ENCODE measurements at places on chromosomes 3 and 15.
A peak's percentile ranks its signal among the peaks of the same experiment; 100 is the strongest.

DNA sequence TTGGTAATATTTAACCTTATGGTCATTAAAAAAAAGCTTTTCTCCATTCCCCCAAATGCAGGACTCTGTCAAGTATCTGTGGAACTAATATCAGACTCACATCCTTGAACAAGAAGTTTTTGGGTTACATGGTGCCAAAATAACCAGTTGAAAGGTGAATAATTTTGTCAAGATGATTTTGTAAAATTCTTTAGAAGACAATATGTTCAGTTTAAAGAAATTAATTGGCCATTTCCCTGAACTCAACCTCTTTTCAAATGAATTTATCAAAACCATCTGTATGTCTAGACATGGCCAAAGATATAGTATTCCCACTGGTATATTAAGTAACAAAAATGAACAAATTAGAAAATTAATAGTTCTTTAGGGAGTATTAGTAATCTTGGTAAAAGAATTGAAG, 280.5 kb downstream of the MBNL1 start:
- no peak overlapping the region for H3K27ac ChIP-seq
- H3K4me3 ChIP-seq, result no peak overlapping the region
- H3K36me3 ChIP-seq, result no peaks in the 10 kb centered on the region
- DNase-seq, result no peak

DNA sequence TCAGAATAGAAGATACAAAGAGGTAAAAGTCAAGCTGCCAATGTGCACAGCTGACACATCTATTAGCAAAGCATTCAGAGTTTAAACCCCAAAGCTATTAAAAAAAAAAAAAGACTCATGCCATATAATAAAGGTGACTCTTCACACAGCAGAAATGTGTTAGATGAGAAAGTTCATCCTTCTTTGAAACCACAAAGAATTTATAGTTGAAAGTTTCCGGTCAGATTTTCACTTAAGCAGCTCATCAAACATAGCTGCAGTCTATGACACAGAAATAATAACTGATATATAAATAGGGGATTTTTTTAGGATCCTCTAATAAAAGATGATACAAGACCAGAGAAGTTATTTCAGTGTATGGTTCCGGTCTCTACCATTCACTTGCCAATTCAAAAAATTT, 76.6 kb downstream of the WWTR1 start:
- H3K36me3 ChIP-seq, result no peaks in the 10 kb centered on the region
- no peak for DNase-seq
- peaks cover 31% of the 10 kb centered on the region for H3K4me1 ChIP-seq
- no peak overlapping the region for H3K4me3 ChIP-seq

DNA sequence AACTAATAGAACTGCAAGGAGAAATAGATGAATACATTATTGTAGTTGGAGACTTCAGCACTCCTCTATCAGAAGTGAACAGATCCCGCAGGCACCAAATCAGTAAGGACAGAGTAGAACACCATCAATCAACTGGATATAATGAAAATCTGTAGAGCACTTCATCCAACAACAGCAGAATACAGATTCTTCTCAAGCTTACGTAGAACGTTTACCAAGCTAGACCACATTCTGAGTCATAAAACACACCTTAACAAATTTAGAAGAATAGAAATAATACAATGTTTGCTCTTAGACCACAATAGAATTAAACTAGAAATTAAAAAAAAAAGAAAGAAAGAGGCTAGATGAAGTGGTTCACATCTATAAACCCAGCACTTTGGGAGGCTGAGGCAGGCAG, 70.7 kb upstream of the NEDD4 start:
- no peak overlapping the region for H3K4me3 ChIP-seq
- H3K27me3 ChIP-seq, result no peaks in the 10 kb centered on the region
- peaks cover 9% of the 10 kb centered on the region for H3K4me1 ChIP-seq
- no peak for DNase-seq

DNA sequence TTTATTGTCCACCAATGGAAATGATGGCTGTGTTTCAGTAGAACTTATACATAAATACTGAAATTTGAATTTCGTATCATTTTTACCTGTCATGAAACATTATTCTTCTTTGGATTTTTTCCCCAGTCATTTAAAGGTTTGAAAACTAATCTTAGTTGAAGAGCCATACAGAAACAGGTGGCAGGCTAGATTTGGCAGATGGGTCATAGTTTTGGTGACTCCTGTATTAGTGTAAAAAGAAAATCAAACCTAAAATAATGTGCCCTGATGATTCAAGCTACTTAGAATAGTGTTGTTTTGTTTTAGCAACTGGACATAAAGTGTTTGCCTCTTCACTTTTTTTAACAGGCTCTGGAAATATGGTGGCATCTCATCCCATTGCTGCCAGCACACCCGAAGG, 68.9 kb downstream of the SIDT1 start:
- no peak for DNase-seq
- H3K4me1 ChIP-seq, result no peaks in the 10 kb centered on the region
- peaks cover 22% of the 10 kb centered on the region for H3K27me3 ChIP-seq
- no peak overlapping the region for H3K4me3 ChIP-seq
- H3K36me3 ChIP-seq, result no peaks in the 10 kb centered on the region
- no peak overlapping the region for H3K27ac ChIP-seq

- no peaks in the 10 kb centered on the region for H3K27me3 ChIP-seq
- no peak for DNase-seq
- no peaks in the 10 kb centered on the region for H3K36me3 ChIP-seq
- no peak overlapping the region for H3K27ac ChIP-seq
- no peak overlapping the region for H3K4me3 ChIP-seq
Measured at GRCh38 chr3:156865732-156866131, 39.6 kb downstream of the LEKR1 start.

- H3K4me1 ChIP-seq, result peaks cover 32% of the 10 kb centered on the region
- peak overlapping the region; percentile 88 for H3K4me3 ChIP-seq
- peak overlapping the region; percentile 51 for H3K27ac ChIP-seq
- peaks cover 4% of the 10 kb centered on the region for H3K36me3 ChIP-seq
- DNase-seq, result no peak
Measured at GRCh38 chr3:3801494-3801841, 2.2 kb downstream of the LRRN1 start.

- H3K27me3 ChIP-seq, result no peaks in the 10 kb centered on the region
- H3K27ac ChIP-seq, result no peak overlapping the region
- no peak for DNase-seq
- no peaks in the 10 kb centered on the region for H3K36me3 ChIP-seq
- no peak overlapping the region for H3K4me3 ChIP-seq
- H3K4me1 ChIP-seq, result peaks cover 32% of the 10 kb centered on the region
Measured at GRCh38 chr3:29463304-29463703, 182.4 kb downstream of the RBMS3 start.

- no peak for DNase-seq
- no peaks in the 10 kb centered on the region for H3K27me3 ChIP-seq
- H3K4me3 ChIP-seq, result no peak overlapping the region
- peaks cover 3% of the 10 kb centered on the region for H3K4me1 ChIP-seq
- peaks cover 3% of the 10 kb centered on the region for H3K36me3 ChIP-seq
Measured at GRCh38 chr3:17339132-17339575, 403.3 kb downstream of the TBC1D5 start.

DNA sequence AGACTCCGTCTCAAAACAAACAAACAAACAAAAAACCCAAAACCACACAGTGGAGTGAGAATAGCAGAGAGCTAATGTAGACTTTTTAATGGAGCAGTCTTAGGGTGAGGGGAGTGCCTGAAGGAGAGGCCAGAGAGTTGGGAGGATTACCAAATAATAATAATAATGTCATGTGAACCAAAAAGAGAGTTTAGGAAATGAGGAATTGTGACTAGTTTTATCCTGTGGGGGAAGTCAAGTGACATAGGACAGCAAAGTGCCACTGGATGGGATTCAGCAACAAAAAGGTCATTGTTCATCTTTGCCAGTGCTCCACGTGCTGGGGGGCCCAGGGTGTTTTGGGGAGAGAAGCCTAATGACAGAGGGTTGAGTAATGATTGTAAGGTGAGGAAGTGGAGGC, 12.9 kb downstream of the GPR87 start:
- peaks cover 31% of the 10 kb centered on the region for H3K4me1 ChIP-seq
- no peaks in the 10 kb centered on the region for H3K27me3 ChIP-seq
- no peak for DNase-seq
- H3K27ac ChIP-seq, result peak overlapping the region; percentile 81
- no peaks in the 10 kb centered on the region for H3K36me3 ChIP-seq
- no peak overlapping the region for H3K4me3 ChIP-seq

DNA sequence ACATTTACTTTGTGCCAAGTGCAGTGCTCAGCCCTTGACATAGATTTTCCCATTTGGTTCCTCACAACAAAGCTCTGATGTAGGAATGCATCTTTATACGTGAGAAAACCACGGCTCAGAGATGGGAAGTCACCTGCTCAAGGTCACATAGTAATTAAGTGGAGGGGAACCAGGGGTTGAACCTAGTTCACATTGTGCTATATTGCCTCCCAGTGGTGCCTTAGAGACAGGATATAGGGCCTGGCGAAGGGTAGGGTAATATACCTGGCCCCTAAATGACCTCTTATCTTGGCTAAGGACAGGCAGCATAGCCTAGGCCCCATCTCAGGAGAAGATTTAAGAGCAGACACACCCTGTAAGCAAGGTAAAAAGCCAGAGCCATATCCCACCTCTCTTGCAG, 71.5 kb downstream of the FOXP1 start:
- no peak overlapping the region for H3K4me3 ChIP-seq
- H3K27me3 ChIP-seq, result no peaks in the 10 kb centered on the region
- H3K4me1 ChIP-seq, result peaks cover 48% of the 10 kb centered on the region
- H3K27ac ChIP-seq, result peak overlapping the region; percentile 47
- peaks cover 3% of the 10 kb centered on the region for H3K36me3 ChIP-seq
- no peak for DNase-seq

DNA sequence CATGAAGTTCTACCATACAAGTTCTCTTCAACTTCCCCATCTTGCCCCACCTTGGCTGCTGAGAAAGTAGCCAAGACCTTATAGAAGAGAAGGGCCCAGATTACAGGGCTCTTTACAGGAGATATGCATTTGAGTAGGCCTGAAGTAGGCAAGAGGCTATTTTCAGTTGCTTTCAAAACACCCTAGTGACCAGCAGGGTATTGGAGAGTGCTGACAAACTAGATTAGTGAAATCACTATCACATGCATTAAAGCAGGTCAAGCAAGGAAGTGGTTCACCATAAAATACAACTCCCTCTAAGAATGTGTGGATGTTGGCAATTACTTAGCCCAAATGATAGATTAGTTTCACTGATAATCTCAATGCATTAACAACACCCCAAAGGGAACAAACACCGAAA, 2.7 kb upstream of the LZTFL1 start:
- H3K36me3 ChIP-seq, result no peaks in the 10 kb centered on the region
- no peak overlapping the region for H3K27ac ChIP-seq
- peaks cover 62% of the 10 kb centered on the region for H3K27me3 ChIP-seq
- no peak for DNase-seq
- no peak overlapping the region for H3K4me3 ChIP-seq

DNA sequence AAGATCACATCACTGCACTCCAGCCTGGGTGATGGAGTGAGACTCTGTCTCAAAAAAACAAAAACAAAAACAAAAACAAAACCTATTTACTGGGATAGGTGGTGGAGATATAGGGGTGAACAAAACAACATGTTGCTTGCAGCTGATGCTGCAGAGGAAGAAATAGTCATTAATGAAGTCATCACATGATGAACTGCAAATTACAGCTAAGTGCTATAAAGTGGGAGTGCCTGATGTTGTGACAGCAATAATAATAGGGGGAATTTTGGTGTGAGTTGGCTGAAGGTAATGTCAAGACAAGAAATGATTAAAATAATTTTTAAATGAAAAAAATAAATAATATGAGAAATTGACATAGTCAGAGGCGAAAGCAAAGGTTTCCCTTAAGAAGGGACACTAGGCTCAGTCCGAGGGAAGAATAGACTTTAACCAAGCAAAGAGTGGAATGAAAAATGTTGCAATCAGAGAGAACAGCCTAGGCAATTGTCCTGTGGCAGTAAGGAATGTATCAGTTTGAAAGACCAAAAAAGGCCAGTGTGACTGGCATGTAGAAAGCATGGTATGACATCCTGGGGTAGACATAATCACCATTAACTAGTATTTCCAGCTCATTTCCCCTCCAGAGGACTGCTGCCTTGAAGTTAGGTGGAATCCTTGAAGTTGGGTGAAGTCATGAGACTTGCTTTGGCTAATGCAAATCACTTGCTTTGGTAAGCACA, 14.7 kb upstream of the PIK3CB start:
- no peaks in the 10 kb centered on the region for H3K27me3 ChIP-seq
- H3K4me1 ChIP-seq, result peaks cover 19% of the 10 kb centered on the region
- DNase-seq, result no peak
- no peaks in the 10 kb centered on the region for H3K36me3 ChIP-seq
- H3K27ac ChIP-seq, result no peak overlapping the region

DNA sequence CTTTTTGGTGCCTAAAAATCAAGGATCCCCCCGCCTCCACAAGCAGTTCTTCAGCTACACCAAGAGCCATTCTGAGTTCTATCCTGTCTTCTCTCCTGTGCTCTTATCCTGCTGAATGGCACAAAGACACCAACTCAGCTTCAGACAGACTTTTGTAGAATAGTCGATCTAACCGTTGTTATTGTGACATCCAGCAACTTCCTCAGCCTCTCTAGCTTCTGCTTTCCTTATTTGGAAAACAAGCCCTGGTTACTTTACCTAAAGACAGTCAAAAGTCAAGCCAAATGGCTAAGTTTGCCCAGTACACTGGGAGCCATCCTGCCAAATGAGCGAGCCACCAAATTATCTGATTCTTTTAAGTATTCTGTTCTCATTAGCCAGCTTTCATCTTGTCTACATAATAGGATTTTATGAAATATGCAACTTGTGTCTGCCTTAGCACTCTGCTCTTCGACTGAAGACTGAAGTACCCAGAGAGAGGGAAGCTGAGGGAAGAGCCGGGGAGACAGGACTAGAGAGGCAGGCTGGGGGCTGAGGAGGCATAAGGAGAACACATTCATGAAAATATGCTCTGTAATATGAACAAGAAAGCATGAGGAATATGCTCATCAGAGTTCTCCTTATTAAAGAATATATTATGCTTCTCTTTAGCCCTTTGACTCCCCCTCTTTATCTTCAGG, 35.1 kb downstream of the LYZL4 start:
- peaks cover 31% of the 10 kb centered on the region for H3K27me3 ChIP-seq
- H3K27ac ChIP-seq, result no peak overlapping the region
- no peaks in the 10 kb centered on the region for H3K4me1 ChIP-seq

DNA sequence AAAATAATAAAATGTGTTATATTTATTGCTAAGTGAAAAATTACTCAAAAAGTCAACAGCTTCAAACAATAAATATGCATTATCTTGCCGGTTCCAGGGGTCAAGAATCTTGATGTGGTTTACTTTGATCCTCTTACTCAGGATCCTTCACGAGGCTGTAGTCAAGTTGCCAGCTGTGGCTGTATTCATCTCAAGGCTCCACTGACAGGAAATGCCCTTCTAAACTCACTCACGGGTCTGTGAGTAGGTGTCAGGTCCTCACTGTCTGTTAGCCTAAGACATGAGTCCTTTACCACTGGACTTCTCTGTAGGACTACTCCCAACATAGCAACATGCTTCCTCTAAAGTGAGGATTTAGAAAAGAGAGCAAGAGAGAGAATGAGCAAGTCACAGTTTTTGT, 983.0 kb downstream of the SI start:
- no peaks in the 10 kb centered on the region for H3K4me1 ChIP-seq
- no peak overlapping the region for H3K4me3 ChIP-seq
- no peak overlapping the region for H3K27ac ChIP-seq
- peaks cover 2% of the 10 kb centered on the region for H3K27me3 ChIP-seq
- DNase-seq, result no peak
- no peaks in the 10 kb centered on the region for H3K36me3 ChIP-seq

- H3K4me1 ChIP-seq, result peaks cover 5% of the 10 kb centered on the region
- DNase-seq, result no peak
- no peak overlapping the region for H3K27ac ChIP-seq
- no peaks in the 10 kb centered on the region for H3K36me3 ChIP-seq
- H3K4me3 ChIP-seq, result no peak overlapping the region
- no peaks in the 10 kb centered on the region for H3K27me3 ChIP-seq
Measured at GRCh38 chr3:31106912-31107311, 212.5 kb upstream of the GADL1 start.

GRCh38 chr3:41169023-41169422, 30.3 kb upstream of the CTNNB1 start:
- no peak for DNase-seq
- H3K36me3 ChIP-seq, result no peaks in the 10 kb centered on the region
- H3K4me1 ChIP-seq, result peaks cover 29% of the 10 kb centered on the region
- H3K27me3 ChIP-seq, result no peaks in the 10 kb centered on the region
